Stomach (tissue), 19 donors: ENCODE measurements at places on chromosomes 11 and 22. TPM values are rescaled to one million over a fixed set of nuclear protein-coding genes. Genes with fewer than 3 reads are reported as not detected.
A peak's percentile ranks its signal among the peaks of the same experiment; 100 is the strongest.

The UPB1 gene
- not detected for total RNA-seq

- DNase-seq = peak; percentile 86
Measured at GRCh38 chr22:30249049-30250038, 2.8 kb upstream of the LIF start.

The OR5D13 gene
- 0.73 TPM for total RNA-seq

- no peak for DNase-seq
Measured at GRCh38 chr11:134643115-134644012, 231.3 kb upstream of the B3GAT1 start.

DNA sequence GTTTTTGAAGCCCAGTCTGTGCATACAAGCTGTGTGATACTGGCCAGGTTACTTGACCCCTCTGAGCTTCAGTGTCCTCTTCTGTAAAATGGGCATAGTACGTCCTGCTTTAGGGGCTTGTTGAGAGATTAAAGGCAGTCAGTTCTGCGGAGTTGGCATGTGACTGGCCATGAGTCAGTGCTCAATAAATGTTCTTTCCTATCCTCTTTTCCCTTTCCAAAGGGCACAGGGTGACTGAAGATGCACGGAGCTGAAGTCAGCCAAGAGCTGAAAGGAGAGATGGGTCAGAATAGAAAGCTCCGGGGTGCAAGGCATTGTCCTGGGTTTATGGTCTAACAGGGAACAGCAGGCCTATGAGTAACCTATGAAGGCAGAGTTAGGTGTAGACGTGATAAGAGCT is 48.9 kb downstream of the TP53I11 start:
- DNase-seq = no peak

DNA sequence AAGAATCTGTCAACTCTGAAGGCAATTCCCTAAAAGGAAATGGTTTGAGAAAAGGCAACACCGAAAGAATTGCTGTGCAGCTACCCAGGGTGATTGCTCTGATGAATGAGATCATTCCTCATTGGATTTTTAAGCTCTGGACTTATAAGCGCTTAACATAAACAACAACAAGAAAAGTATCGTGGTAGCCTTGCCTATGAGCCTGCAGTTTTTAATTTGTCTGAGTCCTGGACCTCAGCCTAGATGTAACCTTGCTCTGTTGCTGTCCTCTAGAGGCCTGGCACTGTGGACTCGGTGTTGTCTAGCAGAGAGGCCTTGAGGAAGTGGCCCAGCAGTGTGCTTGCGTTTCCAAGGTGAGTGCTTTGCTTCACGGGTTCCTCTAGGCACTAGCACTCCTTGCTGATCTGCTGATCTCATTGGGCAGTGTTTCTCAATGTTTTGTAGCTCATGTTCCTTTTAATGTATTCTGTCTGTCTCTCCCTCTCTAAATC is 20.4 kb downstream of the CCDC81 start:
- no peak for DNase-seq

DNA sequence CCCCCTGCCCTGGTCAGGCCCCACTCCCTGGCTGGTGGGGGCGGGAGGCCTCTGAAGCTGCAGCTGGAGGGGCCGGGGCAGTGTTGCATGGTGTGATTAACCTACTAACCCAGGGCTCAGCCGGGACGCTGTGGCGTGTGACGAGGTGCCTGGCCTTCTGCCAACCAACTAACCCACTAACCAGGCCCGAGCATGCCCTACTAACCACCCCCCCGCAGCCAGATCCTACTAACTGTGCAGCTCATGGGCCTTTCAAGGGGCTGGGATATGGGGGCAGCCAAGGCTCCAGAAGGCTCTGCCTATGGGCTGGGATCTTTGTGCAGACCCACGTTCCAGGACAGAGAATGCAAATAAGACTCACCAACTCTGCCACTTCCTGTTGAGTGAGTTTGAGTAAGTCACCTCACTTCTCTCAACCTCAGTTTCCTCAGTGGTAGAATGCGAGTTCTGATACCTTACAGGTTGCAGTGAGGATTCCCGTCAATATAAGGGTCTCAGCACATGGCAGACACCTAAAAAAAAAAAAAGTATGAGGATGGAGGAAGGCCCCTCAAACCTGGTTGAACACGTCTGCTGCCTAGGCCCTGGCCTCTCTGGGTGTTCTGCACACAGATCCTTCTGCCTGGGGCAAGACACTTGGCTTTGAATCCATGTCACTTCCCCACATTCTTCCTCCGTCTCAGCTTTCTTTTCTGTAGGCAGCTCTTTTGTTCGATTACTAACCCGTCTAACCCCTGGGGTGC is 14.1 kb downstream of the MIAT start:
- DNase-seq = peak; percentile 55

The CYTH4 gene
- total RNA-seq = 16.5 TPM

GRCh38 chr22:43136255-43136654 is 6.9 kb downstream of the MCAT start:
- DNase-seq = peak; percentile 58

The MUC2 gene
- total RNA-seq = 1,040 TPM

DNA sequence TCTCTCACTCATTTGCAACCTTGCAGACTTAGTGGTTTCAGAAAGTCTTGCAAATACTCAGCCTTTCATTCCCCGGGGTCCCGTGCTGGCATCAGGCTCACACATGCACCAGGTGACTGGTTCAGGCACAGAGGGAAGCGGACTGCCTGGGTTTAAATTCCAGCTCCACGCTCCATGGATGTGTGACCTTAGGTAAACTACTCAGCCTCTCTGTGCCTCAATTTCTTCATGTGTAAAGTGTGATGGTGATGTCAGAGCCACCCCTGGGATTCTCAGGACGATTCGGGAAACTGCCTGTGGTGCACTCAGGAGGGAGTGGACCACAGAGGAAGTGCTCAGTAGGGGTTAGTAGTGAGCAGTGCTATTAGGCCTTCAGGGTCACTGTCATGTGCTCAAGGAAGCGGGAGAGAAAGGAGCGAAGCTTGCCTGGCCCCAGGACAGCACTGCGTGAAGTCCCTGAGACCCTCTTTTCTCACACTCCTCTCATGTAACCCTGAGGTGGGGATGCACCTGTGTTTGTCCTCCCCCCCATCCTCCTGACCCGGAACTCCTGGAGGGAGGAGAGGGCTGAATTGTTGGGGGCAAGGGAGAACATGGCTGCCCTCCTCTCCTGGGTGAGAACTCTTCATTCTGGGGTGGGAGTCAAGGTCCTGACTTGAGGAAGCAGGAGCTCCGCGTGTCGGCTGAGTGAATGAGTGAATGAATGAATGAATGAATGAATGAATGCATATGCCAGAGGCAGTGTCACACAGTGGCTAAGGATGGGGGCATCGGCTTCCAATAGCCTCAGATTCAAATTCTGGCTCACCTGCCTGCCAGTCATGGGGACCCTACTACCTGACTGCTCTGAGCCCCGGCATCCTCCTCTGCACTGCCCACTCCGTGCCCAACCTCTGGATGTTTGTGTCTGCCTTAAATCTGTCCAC is 14.4 kb upstream of the UPK3A start:
- no peak for DNase-seq

The HIKESHI gene
- total RNA-seq = 9.6 TPM

DNA sequence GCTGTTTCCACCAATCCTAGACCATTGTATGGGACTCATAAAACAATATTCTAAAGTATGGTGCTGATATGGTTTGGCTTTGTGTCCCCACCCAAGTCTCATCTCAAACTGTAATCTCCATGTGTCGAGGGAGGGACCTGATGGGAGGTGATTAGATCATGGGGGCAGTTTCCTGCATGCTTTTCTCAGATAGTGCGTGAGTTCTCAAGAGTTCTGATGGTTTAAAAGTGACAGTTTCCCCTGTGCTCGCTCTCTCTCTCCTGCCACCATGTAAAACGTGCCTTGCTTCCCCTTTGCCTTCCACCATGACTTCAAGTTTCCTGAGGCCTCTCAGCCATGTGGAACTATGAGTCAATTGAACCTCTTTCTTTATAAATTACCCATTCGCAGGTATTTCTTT is 29.2 kb upstream of the FEZ1 start:
- no peak for DNase-seq

DNA sequence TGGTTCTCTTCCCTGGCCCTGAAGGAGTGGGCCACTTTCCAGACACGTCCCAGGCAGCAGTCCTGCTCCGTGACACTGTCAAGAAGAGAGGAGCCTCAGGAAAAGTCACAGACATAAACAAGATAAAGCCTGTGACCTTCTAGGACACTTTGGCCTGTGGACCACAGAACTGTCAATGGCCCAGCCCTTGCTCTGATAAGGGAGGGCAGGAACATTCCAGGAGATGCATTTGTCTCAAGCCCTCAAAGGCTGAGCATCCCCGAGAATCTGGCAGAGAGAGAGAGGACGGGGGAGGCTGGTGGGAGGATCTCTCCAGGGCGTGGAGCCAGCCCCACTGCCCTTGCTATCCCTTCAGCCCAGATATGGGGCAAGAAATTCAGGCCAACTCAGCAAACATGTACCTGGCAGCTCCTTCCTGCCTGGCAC is 476.4 kb downstream of the INSC start:
- DNase-seq = no peak

DNA sequence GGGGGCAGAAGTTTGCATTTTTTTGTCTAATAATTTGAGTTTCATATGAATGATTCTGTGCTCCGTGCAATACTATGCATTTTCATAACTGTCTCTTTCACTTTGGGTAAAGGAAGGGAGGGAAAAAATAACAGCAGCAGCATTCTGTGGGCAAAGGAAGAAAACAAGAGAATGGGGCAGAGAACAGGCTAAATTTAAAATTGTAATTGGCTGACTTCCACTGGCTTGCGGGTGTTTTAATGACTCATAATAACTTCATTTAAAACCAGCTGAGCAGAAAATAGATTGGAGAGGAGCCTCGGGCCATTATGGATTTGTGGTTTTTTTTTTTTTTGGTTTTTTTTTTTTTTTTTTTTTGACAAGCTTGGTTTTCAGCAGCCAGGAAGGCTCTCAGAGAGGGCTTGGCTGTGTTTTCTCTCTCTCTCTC is 107.4 kb downstream of the ZBTB16 start:
- no peak for DNase-seq
